H1 (cell line): ENCODE measurements at places on chromosomes 1 and 21. TPM values are rescaled to one million over a fixed set of nuclear protein-coding genes. Genes with fewer than 3 reads are reported as not detected.

The REN gene
- total RNA-seq = not detected in 2 replicates

The PTPN22 gene
- total RNA-seq = not detected in 2 replicates

The BARHL2 gene
- 0.15 TPM in 2 replicates for total RNA-seq

The PCAT6 gene
- total RNA-seq = 4.6 and 6.4 TPM in 2 replicates

The EXO1 gene
- total RNA-seq = 36.4 and 43.0 TPM in 2 replicates
